ENCODE measurements at places on chromosomes 2 and 18. TPM values are rescaled to one million over a fixed set of nuclear protein-coding genes. Genes with fewer than 3 reads are reported as not detected.
A peak's percentile ranks its signal among the peaks of the same experiment; 100 is the strongest.

The DLX1 gene
- not detected for total RNA-seq

- DNase-seq, result no peak
These were observed 3.5 kb downstream of the TMEM127 start for GRCh38 chr2:96262306-96262705.

The CD226 gene
- total RNA-seq, result 0.07 TPM

DNA sequence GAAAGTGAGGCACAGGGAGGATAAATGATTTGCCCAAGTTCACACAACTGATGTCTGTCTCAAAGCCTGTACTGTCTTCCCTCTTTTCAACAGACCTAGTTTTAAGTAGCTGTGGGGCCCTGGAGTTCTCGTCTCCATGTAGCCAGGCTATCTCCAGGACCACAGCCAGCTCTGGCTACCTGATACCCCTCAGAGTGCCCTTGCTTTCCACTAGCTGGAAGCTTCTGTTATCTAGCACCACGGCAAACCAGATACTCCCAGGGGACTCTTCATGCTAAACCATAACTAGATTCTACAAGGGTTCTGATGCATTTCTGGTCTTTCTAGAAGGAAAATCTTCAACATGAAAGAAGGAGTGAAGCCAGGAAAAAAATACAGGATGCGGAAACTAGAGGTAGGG is 137.3 kb downstream of the GALNT14 start:
- no peak for DNase-seq

The SLC4A5 gene
- total RNA-seq, result 0.41 TPM

GRCh38 chr18:22711192-22711685 is 221.9 kb upstream of the RBBP8 start:
- DNase-seq, result peak; percentile 84

- DNase-seq, result peak; percentile 59
These were observed 24.7 kb upstream of the NRP2 start for GRCh38 chr2:205657579-205657978.

The ARHGAP28 gene
- 15.5 TPM for total RNA-seq

- DNase-seq, result no peak
These were observed 60.2 kb upstream of the GLS start for GRCh38 chr2:190820416-190820815.

DNA sequence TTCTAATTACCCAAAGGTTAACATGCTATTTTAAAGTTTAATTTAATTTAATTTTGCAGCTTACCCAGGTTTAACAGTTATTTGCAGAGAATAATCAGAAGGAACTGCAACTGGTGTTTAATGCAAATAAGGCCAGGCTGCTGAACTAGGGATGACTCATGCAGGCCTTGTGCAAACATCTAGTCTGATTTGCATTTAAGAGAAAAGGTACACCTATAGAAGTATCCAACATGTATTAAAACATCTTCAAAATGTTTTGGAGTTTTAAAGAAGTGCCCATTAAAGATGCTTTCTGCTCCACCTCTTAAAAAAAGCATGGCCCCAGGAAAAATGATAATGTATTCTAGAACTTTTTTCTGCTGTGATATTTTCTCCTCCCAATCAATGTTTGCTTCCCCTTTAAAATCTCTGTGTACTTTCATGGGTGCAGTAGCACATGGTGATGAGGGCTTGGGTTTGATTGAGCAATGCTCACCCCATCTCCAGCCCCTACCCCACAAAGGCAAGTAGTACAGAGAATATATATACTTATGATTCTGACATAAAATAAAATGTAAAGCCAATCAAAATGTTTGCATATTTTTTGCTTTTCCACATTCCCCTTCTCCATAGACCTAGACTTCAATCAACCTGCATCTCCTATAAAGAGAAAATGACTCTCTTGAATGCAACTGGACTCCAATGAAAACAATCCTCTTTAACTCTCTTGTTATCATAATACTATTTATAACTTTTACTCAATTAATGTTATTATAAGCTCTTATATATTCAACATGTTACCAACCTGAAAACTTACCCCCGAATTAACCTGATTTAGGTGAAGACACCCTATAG is 54.1 kb downstream of the ATP8B1 start:
- peak; percentile 59 for DNase-seq

The MXD1 gene
- total RNA-seq, result 29.2 TPM

DNA sequence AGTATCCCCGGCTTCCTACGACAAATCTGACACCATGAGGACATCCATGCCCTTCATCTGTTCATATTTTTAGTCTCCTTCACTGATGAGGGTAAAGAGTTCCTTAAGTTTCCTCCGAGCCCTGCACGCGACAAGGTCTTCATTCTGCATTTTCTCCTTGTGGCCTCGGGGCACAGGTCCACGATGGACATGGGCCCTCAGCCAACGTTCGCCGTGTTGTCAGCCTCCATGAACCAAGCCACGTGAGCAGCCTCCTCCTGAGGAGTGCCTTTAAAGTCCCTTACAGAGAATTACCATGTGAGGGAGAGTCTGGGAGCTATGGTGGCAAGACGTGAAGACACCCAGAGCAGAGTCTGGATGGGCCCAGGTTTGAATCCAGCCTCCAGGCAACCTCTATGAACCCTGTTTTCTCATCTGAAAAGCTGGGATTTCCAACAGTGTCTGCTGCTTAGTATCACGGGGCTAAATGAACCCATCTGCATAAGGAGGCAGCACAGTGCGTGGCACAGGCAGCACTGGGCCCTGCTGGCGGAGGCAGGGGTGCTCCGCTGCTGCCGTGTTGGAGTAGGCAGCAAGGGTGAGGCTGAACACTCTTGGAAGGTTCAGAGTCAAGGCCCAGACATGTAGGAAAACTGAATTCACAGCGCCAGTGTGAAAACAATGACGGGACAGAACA is 54.1 kb downstream of the EIPR1 start:
- no peak for DNase-seq

The RIT2 gene
- total RNA-seq, result not detected

The PRLH gene
- total RNA-seq, result not detected

DNA sequence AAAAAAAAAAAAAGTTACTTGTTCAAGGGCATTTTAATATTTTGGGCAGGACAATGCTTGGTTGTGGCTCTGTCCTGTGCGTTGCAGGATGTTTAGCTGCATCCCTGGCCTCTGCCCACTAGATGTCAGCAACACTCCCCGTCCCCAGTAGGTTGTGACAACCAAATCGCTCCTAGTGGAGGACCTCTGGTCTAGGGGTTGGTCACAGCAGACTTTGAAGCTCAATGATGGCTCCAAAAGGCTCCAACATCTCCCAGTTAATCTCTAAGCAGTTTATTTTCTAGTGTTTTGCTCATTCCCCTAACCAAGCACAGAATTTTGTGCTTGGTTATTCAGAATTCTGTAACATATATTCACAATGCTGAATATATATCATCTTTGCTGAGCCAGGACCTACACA is 67.0 kb downstream of the CHRNA1 start:
- DNase-seq, result peak; percentile 22

The ANKRD53 gene
- 0.94 TPM for total RNA-seq

DNA sequence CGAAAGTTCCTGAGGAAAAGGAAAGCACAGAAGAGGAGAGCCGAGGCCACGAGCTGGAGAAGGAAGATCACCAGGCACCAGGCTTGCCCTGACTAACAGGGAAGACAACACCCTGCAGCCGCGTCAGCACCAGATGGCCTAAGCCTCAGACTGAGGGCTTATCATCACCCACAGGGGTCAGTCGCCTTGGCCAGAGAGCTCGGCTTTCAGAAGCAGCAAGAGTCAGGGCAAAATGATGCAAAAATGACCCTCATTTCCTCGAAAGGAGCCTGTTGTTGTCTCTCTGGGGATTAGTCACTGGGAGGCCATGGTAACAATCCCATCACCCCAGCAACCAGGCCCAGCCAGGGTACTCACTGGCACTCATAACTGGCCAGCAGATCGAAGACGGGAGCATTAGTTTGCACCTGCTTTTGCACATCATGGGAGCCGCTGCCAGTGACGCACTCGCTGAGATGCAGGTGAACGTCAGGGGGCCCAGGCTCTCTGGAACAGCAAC is 42.7 kb upstream of the ZFP36L2 start:
- peak; percentile 97 for DNase-seq

- DNase-seq, result no peak
These were observed 89.6 kb downstream of the NR4A2 start for GRCh38 chr2:156242874-156243273.

The DSC3 gene
- 5.2 TPM for total RNA-seq

DNA sequence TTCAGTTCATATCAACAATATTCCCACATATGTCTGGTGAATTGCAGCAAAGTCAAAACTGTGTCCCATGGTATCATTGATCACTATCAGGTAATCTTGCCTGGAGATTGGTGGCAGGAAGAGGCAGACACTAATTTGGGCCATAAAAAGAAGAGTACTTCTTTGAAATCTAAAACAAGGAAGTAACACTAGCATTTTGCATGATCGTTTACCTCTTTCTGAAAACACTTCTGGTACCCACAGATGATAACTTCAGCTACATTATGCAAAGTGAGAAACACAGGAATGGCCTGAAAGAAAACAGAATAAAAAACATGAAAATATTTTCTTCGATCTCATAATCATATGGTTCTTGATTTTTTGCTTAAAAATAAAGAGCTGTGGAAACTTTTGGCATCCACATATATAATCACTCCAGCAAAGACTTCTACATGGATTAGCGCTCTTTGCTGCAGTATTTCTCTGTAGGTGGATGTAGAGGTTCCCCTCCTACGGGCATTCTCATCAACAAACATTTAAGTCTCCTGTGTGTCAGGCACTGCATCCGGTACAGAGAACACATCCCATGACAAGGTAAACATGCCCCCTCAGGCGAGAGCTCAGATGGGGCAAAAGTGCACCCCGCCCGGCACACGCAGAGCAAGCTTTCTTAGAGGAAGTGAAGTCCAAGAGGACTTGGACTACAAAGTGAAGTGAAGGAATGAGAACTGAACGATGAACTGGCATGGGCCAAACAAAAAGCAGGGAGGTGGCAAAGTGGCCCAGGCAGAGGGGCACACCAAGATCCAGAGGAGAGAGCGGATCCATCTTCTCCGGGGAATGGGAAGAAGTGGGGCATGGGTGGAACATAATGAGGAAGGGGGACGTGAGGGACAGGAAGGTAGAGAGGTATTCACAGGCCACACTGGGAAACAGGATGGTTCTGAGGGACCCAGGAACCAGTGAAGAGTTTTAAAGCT is 68.0 kb upstream of the RIOK3 start:
- DNase-seq, result no peak

DNA sequence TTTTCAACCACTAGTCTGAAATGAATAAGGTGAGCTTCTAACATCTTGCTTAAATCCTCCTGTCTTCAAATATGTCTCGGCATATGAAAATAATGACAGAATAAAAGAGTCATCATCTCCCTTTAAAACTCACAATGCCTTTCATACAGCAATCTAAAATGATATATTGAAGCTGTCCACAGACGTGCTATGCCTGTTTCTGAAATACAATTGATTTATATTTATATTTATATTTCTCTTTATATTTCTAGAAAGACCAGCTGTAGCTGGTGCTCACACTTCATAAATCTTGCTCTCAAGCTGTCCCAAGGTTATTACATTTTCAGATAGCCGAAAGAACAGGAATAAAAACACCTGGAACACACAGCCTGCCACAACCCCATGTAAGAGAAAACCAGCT is 11.1 kb downstream of the MBP start:
- DNase-seq, result no peak

The SOX11 gene
- 19.2 TPM for total RNA-seq

- DNase-seq, result no peak
These were observed 455.9 kb upstream of the HS6ST1 start for GRCh38 chr2:128774320-128775216.

GRCh38 chr2:42693013-42693615 is 70.8 kb downstream of the OXER1 start:
- no peak for DNase-seq

GRCh38 chr18:46416706-46417638 is 240.0 kb downstream of the LOXHD1 start:
- DNase-seq, result no peak

The KIF5C gene
- total RNA-seq, result 24.3 TPM

- DNase-seq, result no peak
These were observed 27.6 kb upstream of the CABLES1 start for GRCh38 chr18:23107718-23108117.

DNA sequence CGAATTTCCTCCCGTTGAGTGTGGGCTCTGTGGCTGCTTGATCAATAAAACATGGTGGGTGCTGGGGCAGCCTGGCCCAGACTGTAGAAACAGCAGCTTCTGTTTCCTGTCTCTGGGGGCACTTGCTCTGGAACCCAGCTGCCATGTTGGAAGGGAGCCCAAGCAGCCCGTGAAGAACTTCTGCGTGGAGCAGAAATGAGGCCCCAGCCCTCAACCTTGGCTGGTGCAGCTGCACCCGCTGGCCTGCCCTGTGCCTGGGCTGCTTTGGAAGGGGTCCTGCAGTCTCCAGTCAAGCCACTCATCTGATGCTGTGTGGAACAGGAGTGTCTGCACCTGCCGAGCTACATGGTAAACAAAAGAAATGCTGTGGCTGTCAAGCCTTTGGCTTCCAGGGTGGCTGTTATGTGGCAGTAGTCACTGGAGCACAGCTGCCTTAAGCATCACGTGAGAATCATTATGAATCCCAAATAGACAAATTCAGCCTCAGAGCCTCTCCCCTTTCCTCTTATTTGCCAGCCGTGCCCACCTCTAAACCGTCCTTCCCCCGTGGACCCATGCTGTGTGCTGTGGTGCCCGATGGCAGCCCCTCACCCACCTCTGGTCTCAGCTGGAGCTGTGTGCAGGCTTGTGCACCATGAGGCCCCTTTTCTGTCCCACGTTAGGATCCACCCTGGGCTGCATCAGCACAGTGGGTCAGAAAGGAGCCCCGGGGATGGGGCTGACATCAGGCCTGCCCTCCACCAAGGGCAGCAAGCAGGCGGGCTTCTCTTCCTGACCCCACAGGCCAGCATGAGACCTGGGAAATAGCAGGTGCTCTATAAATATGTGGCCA is 134.0 kb upstream of the HDAC4 start:
- DNase-seq, result no peak

DNA sequence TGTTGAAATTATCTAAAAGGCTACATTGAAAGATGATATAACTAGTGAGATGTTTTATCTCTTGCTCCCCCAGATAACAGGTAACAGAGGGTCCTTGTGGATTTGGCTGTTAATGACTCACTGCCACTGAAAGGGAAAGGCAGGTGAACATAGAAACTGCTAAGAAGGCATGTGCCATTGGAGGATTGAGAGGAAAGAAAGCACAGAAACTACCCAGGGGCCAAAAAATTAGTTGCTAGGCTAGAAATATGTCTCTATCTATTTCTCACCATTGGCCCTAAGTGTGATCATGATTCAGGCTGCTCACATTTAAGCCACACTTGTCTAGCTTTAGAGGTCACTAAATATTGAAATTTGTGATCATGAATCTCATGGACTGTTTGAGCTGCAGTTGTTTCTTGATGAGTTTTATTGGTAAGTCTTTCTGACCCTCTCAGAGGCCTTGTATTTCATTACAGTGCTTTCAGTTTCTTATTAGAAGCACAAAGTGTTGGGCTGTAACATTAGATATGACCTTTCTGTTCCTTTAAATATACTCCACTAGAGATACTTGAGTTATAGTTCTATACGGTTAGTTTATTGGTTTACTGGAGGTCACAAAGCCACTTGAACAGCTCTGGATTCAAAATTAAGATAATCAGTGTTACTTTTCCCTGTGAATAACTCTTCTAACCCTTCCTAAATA is 26.2 kb downstream of the NAB1 start:
- no peak for DNase-seq

The VWC2L gene
- not detected for total RNA-seq

All from astrocyte (in vitro differentiated cells and primary cell).